ENCODE measurements at places on chromosomes 4 and X.

DNA sequence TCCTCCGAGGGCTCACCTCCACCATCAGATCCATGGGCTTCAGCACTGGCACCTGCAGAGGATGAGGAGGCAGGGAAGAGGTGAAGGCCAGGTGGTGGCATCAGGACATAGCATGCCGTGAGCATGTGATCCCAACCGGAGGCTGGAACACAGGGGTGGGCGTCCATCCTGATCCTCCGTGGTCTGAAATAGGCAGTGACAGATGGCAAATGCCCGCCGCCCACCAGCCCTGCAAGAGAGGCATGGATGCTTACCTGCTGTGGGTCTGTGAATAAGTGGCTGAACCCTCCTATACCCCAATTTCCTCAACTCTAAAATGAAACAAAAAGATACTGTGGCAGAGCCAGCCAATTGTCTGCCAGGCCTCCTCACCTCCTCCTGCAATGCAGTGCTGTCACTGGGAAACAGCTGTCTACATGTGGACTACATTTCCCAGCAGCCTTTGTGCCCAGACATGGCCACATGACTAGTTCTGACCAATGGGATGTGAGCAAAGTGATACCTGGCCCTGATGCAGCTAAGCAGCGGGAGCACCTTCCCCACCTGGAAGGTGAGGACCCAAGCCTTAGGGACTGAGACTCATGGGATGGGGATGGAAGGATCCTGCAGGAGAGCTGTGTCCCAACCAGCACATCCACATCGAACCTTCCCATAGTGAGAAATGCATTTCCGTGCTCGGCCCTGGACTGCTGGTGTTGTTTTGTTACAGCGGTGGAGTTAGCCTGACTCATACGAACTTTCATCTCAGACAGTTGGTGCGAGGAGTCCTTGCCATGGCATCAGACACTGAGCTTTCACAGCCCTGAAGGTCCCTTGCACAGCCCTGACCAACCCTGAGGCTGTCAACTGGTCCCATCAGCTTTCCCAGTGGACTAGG, 99.5 kb downstream of the PPP2R2C start:
- no peak for DNase-seq

DNA sequence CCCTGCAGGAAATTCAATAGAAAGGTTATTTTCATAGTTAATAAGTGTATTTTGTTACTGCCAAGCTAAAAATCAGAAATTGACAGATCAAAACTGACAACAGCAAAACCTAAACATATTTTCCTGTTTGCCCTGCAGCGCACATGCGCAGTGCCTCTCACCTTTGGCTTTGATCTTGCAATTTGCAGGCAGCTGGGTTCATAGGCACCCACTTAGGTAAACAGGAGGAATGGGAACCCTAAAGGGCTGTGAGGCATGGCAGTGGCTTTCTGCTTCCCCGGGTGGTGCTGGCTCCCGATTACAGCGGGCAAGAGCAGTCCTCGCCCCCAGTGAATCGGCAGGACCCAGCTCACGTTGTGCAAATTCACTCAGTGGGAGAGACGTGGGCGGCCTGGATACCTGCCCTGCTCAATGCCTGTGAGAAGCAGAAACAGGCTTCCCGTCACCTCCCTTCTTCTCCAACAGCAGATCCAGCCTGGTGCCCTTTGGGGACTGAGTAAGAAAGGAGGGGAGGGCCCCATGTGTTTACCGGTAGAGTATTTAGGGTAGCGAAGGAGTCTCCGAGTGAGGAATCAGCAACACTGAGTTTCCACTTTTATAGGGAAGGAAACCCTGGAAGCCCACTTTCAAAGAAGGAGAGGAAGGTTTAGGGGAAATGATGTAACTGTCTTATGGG, 25.7 kb downstream of the CCKAR start:
- DNase-seq: no peak

- no peak for DNase-seq
Observed at GRCh38 chr4:998096-998691, 5.0 kb upstream of the SLC26A1 start.

- peak; percentile 38 for DNase-seq
Observed at GRCh38 chrX:19886883-19887531, 393 bp downstream of the SH3KBP1 start.

GRCh38 chrX:34629572-34629971, 27.5 kb downstream of the TMEM47 start:
- DNase-seq: no peak

GRCh38 chrX:71239781-71240180, 14.2 kb downstream of the ZMYM3 start:
- no peak for DNase-seq

All from stimulated activated naive CD8-positive, alpha-beta T cell treated with anti-CD3 and anti-CD28 coated beads, Interleukin-15, Interleukin-2, amounts not matched to agents 100 U/mL and 50 U/mL, for 24 hours (primary cell).